ENCODE measurements at places on chromosomes 12 and 14.

GRCh38 chr14:23566778-23567185, 809 bp downstream of the AP1G2 start:
- DNase-seq, result no peak

GRCh38 chr12:50213439-50213838, 46.3 kb upstream of the CERS5 start:
- no peak for DNase-seq

DNA sequence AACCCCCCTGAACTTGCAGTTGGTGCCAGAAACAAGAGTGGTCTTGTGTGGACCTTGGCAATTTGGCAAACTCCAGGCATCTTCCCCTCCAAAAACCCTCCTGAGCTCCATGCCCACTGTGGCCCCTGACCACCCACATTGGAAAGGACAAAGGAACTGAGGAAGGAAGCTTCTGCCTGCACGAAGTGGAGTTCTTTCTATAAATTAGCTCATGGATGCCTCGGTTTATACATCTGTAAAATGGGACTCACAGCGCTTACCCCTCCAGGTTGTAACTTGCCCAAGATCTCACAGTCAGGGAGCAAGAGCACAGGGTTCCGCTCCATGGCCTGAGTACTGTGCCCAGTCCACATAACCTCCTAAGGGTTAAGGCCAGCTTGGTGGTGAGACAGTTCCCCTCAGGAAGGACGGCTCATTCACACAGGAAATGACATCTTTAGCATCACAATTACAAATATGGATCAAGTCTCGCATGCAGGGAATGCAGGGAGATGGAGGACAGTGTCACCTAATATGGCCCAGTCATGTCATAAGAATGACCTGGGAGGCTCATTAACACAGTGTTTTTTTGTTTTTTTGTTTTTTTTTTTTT, 66.6 kb downstream of the CLMN start:
- no peak for DNase-seq

DNA sequence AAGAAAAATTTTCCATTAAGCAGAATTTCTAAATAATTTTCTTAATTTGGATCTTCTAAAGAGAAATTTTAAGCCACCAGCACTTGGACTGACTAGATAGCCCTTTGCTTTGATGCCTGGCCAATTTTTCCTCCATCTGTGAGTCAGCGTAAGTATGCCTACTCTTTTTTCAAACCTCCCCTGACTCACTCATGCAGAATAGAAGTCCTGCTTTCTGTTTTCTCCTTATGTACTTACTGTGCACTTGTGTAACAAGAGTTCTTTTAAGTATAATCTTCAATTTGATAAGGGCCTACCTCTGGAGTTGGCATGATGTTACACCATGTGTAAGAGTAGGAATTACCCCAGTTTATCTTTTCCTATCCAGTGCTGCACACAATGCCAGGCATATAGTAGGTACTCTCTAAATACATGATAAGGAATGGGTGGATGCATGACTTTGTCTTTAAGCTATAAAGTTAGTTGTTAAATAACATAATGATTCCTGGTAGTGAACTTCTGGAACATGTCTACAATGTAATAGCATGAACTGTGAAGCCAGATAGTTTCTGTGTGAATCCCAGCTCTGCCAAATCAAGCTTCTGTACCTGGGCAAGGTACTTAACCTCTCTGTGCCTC, 329.6 kb downstream of the TMTC2 start:
- no peak for DNase-seq

DNA sequence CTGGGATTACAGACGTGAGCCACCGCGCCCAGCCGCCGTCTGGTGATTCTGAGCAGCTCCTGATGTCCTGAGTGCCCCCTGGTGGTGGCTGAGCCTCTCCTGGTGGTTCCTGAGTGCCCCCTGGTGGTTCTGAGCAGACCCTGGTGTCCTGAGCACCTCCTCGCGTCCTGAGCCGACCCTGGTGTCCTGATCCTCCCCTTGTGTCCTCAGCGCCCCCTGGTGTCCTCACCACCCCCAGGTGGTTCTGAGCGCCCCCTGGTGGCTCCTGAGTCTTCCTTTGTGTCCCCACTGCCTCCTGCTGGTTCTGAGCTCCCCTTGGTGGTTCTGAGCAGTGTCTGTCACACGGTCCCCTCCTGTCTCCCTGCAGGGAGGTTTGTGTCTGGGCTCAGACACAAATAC, 1304.9 kb downstream of the TMEM121 start:
- peak; percentile 34 for DNase-seq

DNA sequence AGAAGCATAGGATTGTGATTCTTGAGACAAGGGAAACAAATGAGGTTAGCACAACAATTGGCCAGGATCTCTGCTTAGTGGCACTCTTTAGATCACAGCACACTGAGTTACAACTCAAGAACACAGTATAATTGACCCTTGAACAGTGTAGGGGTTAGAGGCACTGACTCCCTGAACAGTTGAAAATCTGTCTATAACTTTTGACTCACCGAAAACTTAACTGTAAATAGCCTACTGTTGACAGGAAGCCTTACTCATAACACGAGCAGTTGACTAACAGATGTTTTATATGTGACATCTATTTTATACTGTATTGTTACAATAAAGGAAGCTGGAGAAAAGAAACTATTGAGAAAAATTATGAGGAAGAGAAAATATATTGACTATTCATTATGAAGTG, 296.1 kb downstream of the RERGL start:
- DNase-seq, result no peak

DNA sequence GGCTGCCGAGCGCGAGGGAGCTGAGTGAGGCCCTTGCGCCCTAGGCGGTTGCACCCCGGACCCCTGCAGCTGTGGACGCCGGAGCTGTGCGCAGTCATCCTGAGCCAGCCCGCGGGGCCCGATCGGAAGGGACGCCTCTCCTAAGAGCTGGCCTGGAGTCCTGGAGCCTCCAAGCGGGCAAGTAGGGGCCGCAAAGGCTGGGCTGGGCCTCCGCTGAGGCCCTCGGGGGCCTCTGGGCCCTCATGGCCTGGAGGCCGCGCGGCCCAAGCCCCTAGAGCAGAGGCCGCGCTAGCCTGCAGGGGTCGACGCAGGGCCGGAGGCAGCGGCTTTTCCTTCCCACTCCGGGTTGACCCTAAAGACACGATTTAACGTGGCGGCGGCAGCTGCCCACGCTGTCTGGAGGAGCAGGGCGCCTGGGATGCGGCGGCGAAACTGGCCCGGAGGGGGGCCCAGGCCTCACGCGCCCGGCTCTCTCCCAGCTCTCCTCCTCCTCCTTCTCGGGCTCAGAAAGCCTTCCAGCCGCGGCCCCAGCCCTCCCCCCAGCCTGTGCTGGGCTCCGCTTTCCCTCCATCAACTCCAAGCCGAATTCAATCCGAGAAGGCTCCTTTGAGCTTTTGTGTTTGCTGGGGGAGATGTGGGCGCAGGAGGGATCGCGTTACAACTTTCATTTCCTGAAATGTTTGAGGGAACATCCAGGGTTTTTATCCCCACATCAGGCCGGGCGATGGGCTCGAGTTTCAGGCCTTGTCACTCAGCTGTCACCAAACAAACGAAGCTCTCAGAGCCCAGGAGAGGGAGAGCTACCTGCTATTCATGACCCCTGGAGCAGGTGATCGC, 11.6 kb downstream of the SIX1 start:
- no peak for DNase-seq

- no peak for DNase-seq
These were observed 409.8 kb downstream of the NPAS3 start for GRCh38 chr14:33348510-33348909.

GRCh38 chr12:51232642-51233041, 6.0 kb upstream of the DAZAP2 start:
- DNase-seq, result no peak

GRCh38 chr12:131012279-131013069, 58.8 kb downstream of the ADGRD1 start:
- DNase-seq, result no peak

GRCh38 chr12:24776861-24777260, 172.0 kb downstream of the BCAT1 start:
- no peak for DNase-seq

GRCh38 chr12:15181017-15181683, 40.1 kb downstream of the RERG start:
- no peak for DNase-seq

DNA sequence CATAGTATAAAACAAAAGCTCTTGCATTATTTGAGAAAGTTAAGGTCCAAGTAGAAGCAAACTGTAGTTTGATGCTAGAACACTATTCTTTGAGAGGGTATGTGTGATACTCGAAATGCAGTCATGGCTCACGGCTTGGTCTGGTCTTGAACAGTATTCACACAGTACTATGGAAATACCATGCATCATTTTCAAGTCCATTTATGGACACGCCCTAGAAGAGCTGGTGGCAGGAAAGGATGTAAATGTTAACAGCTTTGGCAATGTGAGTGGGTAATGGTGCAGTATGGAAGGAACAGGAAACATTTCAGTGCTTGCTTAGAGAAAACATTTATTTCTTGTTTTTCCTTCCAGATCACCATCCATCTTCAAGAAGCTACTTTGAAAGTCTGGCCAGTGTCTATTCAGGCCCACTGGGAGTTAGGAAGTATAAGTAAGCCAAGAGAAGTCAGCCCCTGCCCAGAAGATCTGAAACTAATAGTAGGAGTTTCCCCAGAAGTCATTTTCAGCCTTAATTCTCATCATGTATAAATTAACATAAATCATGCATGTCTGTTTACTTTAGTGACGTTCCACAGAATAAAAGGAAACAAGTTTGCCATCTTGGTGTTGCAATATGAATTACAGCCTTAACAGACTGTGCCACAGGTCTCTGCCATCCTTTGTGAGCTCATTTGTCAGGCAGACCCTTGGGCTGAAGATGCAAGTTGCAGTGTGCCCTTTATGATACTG, 5.7 kb upstream of the AKAP5 start:
- DNase-seq, result no peak

- DNase-seq, result no peak
These were observed 74.8 kb upstream of the TCL1B start for GRCh38 chr14:95611293-95611880.

DNA sequence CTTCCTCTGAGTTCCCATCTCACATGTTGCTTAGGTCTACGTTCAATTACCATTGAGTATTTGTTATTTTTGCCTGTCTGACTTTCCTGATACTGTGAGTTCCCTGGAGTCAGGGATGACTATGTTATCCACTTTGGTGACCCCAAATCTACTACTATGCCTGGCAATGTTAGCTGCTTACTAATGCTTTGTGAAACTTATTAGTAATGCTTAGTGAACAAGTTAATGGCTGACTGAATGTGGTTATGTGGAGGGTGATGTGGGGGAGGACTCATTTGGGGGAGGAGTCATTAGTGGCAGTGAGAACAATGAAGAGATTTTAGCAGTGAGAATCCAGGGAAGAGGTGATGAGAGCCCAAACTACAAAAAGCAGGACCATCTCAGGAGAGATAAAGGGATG, 121.6 kb downstream of the KTN1 start:
- DNase-seq, result no peak

- no peak for DNase-seq
These were observed 110.1 kb upstream of the TMEM132D start for GRCh38 chr12:130013771-130014484.

GRCh38 chr12:53781228-53781801, 29.5 kb upstream of the CISTR start:
- no peak for DNase-seq

GRCh38 chr12:103455020-103455763, 40.6 kb downstream of the C12orf42 start:
- peak; percentile 49 for DNase-seq

GRCh38 chr14:66496911-66497310, 10.7 kb downstream of the CCDC196 start:
- DNase-seq, result peak; percentile 10

GRCh38 chr12:107590814-107591375, 94.7 kb upstream of the PWP1 start:
- no peak for DNase-seq

GRCh38 chr12:101111441-101111840, 98.6 kb downstream of the SLC5A8 start:
- DNase-seq, result no peak

DNA sequence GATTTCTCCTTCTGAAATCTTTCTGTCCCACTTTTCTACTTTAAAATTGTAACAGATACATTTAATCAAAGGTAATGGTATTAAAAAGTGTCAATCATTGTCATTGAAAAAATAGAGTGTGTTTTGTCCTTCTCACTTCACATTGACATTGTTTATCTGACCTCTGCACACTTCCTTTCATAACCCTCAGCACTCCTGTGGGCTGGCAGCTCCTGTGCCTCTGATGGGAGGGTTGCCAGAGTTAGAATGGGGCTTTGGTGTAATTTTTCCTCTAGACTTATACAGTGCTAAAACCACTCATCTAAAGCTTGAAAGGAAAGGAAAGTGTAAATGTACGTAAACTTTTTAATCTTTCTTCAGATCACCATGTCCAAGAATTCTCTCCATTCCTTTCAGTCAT, 23.7 kb downstream of the KCNA1 start:
- DNase-seq, result no peak

DNA sequence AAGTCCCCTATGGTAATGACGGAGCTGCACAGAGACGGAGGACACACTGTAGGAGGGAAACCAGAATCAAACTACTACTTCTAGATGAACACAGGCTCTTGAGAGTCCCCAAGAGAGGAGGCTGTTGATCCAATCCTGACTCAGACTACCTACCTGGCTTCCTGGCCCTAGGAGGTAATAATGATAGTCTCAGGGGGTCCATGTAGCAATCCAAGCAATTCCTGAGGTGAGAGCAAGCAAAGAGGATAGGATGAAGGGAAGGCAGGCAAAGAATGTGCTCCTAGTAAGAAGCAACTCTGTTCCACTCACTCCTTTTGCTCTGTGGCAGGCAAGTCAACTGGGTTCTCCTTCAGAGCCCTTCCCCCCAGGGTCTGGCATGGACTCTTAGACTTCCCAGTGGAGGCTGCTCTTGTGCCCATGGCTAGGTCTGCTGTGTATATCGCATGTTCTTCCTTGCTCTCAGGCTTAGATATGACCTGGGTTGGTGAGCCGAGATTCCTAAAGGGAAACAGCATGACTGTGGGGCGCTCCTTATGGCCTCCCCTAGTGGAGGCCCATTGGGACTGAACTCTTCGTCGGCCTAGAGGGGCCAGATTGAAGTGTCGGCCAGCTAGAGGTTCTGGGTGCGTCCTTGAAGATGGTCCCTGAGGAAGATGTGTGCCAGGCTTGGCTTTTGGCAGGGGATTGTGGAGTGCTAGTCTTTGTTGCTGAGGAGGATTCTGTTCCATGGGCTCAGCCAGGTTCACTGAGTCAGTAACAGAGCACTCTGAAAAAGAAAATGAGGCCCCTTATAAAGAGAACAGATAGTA, 2.1 kb downstream of the TINF2 start:
- DNase-seq, result no peak

Data from central memory CD4-positive, alpha-beta T cell (primary cell).